ENCODE measurements at places on chromosomes 5 and 9.

- no peak for DNase-seq
Measured at GRCh38 chr5:145689235-145689634, 145.9 kb downstream of the PRELID2 start.

DNA sequence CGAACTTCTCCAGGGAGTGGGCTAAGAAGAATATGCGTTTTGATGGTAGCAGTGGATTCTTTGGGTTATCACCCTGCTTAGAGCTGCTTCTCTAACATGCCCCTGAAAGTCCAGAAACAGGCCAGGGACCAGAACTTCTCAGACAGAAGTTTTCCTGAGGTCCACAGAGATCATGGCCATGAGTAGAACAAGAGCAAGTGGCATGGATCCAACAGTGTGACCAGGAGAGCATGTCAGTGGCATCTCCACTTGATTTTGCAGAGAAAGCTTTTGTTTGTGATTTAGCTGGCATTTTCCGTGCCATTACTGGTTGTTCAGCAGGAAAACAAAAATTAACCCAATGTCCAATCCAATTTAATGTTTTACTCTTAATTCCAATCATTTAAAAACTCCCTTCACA is 298.5 kb upstream of the CD180 start:
- no peak for DNase-seq

DNA sequence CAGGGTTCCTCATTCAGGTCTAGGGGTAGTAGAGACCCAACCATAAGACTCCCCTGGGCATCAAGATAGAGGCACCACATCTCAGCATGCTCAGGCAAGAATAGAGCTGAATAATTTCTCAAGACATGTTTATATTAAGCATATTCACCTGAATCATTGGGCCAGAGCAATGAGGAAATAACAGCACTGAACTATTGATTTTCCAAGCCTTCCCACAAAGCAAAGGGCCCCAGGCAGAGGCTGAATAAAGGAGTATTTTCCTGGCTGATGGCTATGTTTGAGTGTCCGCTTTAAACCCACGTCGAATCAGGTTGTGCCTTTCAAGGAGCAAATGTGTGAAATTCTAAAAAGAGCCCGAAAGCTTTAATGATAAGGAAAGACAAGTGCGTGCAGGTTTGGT is 129.2 kb downstream of the HSD17B3 start:
- no peak for DNase-seq

GRCh38 chr5:178123966-178124925 is 6.6 kb upstream of the RMND5B start:
- no peak for DNase-seq

DNA sequence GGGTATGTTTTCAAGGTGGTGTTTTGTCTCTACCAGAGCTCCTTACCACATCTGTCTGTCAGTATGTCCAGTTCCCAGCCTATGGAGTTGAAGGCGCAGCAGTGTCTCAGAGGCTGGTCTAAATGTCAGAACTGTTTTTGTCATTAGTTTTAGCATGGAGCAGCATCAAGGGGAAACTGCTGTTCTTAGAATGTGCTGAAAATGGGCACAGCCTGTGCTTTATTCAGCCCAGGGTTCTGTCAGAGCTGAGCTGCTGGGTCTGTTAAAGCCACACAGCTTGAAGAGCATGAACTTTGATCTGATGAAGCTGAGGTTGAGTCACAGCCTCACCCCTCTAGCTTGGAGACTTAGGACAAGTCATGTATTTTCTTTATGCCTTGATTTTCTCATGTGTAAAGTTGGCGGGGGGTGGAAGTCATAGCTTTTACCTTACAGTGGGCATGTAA is 71.9 kb downstream of the RALGPS1 start:
- DNase-seq = no peak

DNA sequence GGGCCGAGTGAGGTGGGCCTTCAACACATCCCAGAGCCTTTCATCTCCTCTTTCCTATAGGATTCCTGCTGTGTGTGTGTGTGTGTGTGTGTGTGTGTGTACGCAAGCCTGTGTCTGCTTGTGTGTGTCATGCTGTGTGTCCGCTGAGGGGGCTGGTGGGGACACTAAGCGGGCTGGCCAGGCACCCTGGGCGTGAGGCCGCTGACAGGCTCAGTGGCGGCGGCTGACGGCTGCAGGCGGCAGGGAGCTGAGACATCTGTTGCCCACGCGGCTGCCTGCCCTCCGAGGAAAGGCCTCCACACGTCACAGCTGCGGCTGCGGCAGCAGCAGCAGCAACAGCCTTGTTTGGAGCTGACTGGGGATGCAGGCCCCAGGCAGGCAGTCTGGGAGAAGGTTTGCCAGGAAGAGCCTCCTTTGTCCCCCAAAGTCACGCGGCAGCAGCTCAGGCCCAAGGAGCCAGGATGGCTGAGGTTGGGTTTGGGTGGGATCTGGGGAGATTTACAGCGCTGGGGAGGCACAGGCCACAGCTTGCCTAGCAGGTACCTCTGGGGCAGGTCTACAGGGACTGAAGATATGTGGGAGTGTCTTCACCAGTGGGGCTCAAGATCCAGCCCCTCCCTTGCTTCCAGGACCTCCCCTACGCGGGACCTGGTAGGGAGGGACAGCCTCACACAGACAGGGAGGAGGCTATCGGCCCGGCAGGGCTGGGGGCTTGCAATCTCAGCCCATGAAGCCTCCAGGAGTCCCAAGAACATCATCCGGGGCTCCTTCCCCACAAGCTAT is 1.8 kb downstream of the PDLIM4 start:
- no peak for DNase-seq

DNA sequence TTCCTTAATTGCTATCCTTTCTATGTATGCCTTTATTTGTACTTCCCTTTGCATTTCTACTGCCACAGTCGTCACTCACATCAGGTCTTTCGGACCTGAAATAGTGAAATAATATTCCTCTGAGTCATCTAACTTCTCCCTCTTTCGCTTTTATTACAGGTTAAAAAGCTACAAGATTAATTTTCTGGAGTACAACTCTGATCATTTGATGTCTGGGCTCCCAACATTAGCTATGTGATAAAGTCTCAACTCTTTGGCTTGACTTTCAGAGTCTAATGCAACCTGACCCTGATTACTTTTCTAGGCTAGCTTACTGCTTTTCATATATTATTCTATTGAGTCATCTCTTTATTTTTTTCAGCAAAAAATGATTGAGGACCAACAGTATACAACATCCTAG is 638.8 kb upstream of the WWC1 start:
- DNase-seq = no peak

DNA sequence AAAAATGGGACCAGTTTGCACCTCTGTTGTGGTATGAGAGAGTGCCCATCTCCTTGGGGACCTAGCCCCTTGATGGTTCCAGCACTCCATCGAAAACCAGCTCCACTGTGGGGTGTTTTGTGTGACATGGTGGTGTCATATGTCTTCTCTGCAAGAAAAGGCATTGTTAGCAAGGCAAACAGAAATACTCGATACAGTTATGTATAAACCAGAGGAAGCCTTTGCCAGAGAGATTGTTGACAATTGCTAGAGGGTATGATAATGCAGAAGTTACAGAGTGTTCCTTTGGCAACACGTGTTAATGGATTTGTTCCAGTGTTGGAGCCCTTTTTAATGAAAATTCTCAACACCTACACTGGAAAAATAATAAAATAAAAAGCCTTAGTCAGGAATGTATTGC is 270.4 kb upstream of the DMRT1 start:
- no peak for DNase-seq

DNA sequence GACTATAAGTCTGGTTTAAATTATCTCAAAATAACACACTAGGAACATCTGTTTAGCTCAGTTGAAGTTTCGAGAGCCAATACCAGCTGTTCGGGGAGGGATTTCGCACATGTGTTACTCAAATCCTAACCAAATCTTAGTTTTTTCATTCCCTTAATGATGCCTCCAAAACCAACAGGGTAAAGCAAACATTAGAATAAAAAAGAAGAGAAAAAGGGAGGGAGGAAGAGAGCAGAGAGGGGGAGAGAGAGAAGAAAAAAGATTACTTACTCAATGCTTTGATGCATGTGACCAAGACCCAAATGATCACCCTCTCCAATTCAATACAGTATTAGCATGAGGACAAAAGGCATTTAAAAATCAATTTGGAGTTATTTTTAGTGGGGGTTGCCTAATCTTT is 86.0 kb upstream of the NR5A1 start:
- no peak for DNase-seq

DNA sequence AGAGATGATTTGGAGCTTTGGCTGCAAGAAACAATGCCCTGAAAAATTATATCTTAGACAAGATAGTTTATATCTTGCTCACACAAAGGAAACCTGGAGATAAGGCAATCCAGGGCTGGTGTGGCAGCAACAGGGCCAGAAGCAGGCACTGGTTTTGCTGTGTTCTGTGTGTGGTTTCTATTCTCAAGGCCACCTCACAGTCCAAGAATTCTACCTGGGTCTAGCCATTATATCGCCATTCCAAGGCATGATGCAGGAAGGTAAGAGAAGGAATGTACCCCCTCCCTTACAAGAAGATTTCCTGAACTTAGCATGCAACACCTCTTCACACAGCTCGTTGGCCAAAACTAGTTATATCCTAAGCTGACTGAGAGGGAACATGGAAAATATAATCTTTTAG is 74.5 kb upstream of the MEGF10 start:
- no peak for DNase-seq

DNA sequence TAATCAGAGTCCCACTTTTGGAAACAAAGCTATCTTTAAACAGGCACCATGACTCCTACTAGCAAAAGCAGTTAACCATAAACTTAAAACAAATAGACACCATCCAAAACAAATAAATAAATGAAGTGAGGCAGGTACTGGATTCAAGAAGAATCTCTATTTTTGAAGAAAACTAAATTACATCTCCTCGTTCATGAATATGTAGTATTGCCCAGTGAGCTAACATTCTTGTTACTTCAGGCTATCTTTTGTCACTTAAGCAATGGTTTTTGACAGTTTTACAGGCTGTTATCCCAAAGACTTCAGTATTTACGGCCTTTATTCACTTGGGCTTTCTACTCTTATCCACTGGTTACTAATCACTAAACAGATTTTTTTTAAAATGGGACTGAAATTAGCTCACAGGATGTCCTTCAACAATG is 242.5 kb downstream of the MLLT3 start:
- DNase-seq = no peak

GRCh38 chr5:171520300-171521174 is 101.1 kb downstream of the FGF18 start:
- no peak for DNase-seq

GRCh38 chr9:107637421-107638420 is 148.2 kb upstream of the KLF4 start:
- no peak for DNase-seq

- no peak for DNase-seq
Measured at GRCh38 chr9:121801579-121801978, 150.1 kb downstream of the DAB2IP start.

DNA sequence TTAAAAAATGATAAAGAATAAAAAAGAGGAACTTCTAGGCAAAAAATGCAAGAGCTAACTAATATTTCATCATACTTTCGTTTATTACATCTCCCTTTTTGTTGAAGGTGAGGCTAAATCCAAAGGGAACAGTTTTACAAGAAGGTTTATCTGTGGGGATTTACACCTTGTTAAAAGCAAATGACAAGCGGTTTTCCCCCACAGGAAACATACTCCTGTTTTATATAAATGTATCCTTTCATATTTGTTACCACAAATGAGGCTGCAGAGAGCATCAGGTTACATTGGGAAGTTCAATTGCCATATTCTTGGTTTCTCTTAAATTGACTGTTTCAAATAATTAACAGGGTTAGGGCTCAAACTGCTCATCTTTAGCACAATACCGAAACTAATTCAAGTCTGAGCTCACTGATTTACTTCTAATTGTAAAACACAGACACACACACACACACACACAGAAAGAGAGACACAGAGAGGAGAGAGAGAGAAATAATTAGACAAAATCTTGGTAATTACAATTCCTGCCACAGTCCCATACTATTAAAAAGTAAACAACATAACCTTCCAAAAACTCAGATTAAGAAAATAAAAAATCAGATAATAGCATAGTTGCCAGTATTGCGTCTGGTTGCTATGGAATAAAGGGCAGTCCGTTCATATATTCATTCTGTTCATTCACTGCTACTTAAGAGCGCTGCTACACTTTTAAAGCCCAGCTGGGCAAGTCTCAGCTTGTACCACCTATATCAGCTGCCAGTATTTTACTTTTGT is 17.1 kb downstream of the RFX3 start:
- DNase-seq = no peak

GRCh38 chr5:116388564-116389258 is 185.9 kb downstream of the SEMA6A start:
- no peak for DNase-seq

- DNase-seq = no peak
Measured at GRCh38 chr5:137880313-137880712, 8.9 kb upstream of the PKD2L2 start.

DNA sequence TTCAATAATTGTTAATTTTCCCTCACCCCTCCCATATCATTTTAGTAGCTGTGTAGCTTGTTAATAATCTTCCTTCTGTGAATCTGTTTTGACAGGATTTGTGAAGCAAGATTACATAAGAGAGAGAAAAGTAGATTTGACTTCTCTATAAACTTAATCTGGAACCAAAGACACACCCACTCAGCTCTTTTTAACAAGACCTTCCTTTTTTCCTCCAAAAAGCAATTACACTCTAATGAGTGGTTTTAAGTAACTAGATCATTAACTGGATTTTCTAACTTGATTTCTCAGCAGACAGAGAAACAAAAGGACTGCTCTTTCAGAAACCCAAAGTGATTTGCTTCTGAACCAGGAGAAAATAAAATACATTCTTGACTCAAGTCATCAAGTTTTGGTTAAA is 21.9 kb downstream of the RFK start:
- no peak for DNase-seq

- no peak for DNase-seq
Measured at GRCh38 chr5:159244163-159244562, 18.9 kb upstream of the UBLCP1 start.

DNA sequence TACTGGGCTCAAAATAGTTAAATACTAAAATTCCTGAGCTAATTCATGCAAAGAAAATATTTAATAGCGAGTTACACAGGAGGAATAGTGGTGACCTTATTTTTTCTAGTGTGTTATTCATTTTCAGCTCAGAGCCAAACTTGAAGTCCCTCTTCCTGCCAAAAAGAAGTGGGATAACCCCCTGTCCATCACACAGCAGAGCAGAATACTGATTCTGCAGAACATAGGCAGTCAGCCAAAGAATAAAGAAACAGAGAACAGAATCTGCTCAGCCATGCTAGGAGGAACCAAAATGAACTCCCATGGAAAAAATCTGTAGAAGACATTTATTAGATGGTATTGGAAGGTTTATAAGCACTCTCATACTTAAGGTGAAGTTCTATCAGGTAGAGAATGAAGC is 49.4 kb upstream of the GRIN3A start:
- no peak for DNase-seq

GRCh38 chr9:131579789-131580211 is 34.5 kb downstream of the PRRT1B start:
- no peak for DNase-seq

DNA sequence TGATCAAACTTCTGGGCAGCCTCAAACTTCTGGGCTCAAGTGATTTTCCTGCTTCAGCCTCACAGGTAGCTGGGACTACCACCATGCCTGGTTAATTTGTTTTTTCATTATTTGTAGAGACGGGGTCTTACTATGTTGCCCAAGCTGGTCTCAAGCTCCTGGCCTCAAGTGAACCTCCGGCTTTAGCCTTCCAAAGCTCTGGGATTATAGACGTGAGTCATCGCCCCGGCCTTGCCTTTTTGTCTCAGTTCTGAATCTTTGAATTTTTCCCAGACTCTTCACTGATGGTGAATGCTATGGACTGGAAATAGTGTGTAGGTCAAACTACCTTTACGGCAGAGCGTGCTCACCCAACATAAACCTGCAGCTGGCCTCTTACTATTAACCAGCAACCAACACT is 32.3 kb upstream of the EGFLAM start:
- no peak for DNase-seq

GRCh38 chr9:15180124-15180523 is 126.9 kb downstream of the TTC39B start:
- DNase-seq = no peak
